ENCODE measurements at places on chromosomes 7 and 10. TPM values are rescaled to one million over a fixed set of nuclear protein-coding genes. Genes with fewer than 3 reads are reported as not detected.

SLC16A9 gene
- polyA plus RNA-seq: 6.0 TPM

UTF1 gene
- 55.7 TPM for polyA plus RNA-seq

PRKAR2B gene
- 76.8 TPM for polyA plus RNA-seq

UNCX gene
- not detected for polyA plus RNA-seq

H2BK1 gene
- polyA plus RNA-seq: not detected

SP8 gene
- 3.4 TPM for polyA plus RNA-seq

CRTAC1 gene
- 0.63 TPM for polyA plus RNA-seq

DNA sequence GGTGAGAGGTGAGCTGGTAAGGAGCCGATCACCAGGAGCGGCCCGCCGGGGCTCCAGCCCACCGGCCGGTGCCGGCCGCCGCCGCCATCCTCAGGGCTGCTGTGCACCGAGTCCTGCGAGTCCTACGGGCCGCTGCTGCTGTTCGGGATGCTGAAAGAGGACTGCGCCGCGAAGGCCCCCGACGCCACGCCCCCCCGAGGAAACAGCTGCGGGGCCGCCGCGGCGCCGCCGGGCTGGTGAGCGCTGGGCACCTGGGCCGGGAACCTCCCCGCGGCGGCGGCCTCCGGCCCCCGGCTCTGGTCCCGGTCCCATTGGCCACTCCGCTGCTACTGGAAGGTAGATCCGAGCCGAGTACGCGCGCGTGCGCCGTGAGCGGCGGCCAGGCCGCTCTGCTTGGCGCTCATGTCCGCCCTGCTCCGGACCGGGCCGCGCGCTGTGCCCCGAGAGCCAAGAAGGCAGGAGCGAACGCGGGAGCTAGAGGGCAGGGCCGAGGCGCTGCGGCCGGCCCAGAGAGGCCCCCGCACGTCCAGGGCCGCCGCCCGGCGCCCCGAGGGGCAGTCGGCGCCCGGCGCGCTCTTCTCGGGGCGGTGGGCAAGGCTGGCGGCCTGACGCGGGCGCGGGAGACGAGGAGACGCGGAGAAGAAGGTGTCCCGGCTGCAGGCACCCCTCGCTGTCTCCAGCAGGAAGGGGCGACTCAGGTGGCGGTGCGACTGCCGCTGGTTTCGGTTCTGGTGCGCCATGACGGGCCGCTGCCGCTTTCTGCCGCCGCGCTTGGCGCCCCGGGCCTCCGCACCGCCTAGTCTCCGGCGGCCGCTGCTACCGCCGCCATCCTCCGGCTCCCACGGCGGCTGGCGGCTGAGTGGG, 121.3 kb upstream of the WIPF3 start:
- DNase-seq: peak; percentile 81

GRCh38 chr10:15068802-15069201, 19.8 kb downstream of the ACBD7 start:
- no peak for DNase-seq

GRCh38 chr7:15720849-15721471, 34.5 kb upstream of the MEOX2 start:
- DNase-seq: peak; percentile 55

DNA sequence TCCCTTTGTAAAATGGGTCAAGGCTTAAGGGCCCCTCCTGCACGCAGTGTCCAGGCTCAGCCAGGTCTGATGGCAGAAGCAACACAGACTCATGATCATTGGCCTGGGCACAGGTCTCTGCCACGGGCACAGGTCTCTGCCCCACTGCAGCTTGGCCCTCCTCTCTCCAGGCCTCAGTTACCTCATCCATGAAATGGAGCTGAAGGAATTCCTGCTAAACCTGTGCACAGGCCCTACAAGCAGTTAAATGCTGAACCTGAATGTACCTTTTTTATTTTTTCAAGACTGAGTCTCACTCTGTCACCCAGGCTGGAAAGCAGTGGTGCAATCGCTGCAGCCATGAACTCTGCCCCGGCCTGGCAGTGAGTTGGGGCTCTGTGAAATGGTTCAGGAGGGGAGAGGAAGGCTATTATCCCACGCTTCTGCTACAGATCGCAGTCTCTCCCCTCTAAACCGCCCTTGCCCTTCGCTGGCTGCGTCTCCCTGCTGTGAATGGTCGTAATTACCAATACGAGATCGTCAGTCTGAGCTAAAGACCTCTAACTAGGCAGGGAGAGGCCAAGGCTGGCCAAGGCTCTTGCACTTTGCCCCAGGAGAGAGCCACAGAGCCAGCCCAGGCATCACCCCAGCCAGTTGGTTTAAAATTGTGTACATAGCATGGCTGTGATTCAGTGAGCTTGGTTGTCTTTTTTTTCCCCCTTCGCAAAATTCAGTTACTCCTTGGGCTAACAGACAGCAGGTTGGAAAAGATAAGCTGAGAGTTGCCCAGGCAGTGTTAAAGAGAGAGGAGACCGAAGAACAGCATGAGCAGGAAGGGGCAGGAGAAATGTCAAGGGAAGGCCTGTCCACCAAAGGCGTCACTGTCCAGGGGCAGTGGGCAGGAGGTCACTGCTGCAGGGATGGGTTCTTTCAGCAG, 93.0 kb upstream of the KCTD7 start:
- DNase-seq: no peak

GRCh38 chr7:32453341-32454011, 36.7 kb downstream of the LSM5 start:
- no peak for DNase-seq

- DNase-seq: no peak
Measured at GRCh38 chr7:104677587-104677986, 336.4 kb upstream of the KMT2E start.

DNA sequence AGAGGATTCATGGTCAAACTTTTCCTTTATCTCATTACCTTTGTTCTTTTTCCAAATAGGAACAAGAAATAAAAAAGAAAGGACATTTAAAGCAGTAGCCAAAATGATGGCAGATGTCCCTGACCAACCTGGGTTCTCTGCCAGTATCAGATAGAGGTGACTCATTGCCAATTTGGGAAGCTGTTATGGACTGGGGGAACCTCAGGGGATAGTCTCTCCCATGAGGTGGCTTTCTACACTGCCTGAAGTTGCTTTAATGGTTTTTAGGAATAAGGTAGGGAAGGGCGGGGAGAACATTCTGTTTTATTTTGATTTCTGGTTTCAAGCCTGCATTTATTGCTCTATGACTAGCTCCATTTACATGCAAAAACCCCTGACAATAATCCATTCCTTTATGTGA, 457.9 kb upstream of the TPK1 start:
- no peak for DNase-seq

DNA sequence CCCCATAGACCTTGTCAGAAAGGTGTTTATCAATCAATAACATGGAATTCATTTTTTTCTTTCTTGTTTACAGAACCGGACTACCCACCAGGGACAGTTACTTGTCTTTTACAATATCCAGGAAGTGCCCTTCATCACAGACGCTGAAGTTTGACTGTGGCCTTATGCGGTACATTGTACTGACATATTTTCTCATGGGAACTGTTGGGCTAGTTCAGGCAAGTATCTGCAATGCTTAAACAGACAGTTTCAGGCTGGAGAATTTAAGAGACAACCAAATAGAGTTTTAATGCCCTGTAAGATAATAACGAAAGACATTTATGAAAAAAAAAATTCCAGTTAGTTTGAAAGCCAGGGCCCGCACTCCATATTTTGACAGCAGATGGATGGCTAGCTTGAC, 246.4 kb downstream of the GATA3 start:
- DNase-seq: no peak

DNA sequence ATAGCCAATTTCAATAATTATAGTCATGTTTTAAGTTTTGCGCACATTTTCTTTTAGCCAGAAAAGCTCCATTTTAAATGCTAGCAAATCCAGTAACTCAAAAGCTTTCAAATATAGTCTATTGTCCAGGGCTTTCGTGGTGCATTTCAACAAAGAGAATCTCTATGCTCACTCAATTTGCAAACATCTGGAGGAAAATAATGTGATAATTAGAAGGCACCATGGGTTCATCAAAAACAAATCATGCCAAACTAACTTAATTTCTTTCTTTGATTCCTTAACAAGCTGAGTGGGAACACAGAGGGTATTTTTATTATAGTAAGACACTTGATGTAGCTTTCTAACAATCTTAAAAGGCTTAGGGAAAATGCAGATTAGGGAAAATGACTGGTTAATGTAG, 179.8 kb downstream of the NXPH1 start:
- no peak for DNase-seq

DNA sequence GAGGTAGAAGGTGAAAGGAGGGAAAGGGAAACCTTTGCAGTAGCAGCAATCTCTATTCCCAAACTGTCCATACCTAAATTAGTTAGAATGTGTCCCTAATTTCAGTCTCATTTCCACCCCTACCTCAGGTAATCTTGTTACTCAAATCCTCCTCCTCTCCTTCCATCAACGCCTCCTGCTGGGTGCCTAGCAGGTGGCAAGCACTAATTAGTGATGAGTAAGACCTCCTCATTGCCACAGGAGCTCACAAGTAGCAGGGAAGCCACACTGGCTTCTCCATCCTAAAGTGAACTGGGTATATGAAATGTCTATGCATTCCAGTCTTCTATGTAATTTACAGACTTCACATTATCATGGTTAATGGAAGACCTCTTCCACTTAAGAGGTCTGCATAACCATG, 25.7 kb upstream of the FAM133B start:
- peak; percentile 15 for DNase-seq

GRCh38 chr10:109886781-109887140, 36.5 kb downstream of the XPNPEP1 start:
- DNase-seq: no peak

GRCh38 chr7:73738220-73738611, 386 bp downstream of the ABHD11 start:
- DNase-seq: peak; percentile 78

GRCh38 chr7:114130866-114131265, 212.1 kb upstream of the PPP1R3A start:
- no peak for DNase-seq

DNA sequence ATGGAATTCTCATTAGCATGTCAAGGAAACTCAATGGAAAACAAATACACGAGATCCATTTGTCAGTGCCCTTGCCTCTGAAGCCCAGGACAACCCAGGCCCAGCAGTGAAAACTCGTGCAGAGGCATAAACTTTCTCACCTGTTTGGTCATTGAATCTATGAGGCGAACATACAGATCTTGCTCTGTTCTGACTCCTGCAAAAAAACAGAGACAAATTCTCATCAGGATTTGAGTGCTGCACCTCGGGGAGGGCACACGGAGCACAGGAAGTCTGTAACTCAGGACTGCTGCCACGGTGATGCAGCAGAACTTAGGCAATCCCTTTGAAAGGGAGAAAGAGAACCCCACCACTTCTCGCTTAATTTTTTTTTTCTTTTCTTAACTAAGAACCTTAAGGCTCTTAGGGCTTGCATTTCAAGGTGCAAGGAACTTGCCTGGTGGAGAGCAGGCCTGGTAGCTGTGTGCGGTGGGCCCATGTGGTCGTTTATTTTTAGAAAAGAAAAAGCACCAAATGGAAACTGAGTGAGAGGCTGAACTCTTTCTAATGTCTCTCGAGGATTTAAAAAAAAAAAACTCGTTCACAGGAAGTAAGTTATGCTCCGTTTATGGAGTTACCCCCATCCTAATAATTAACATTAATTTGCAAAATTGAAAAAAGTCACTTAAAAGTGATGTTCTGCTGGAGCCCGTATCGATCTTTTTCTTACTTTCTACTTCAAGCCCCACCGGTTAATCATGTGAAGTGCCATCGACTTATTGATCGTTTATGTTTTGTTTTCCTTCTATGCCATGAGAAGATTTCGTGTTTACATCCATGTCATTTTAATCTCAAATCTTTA, 1.8 kb downstream of the EBF3 start:
- no peak for DNase-seq

DNA sequence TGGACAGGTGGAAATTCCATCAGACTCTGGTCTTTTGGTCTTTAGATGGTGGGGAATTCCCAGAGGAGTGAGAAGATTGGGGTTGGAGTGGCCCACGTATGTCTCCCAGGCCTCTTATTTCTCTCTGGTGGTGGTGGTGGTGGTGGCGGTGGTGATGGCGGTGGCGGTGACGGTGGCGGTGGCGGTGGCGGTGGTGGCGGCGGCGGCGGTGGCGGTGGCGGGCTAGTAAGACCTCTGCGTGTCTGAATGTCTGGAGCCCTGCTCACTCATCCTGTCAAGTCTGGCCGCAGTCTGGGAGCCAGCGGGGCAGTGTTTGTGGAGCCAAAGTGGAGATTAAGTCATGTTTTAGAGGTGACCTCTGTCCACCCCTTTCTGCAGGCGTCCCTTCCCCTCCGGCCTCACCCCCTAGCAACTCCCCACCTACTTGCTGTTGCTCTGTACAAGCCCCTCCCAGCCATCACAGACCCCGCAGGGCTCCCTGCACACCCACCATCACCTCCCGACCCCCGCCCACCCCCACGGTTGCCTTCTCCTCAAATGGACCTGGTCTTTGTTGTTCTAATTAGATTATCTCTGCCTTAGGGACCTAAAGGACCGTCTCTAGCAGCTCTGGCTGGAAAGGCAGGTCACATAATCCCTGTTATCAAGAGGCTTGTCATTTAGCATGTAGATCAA, 165.0 kb upstream of the TBX20 start:
- no peak for DNase-seq
